HFFc6 (cell line): ENCODE measurements at places on chromosomes 4 and X.

GRCh38 chr4:71692963-71693362, 90.9 kb downstream of the GC start:
- no peak for DNase-seq

- DNase-seq: no peak
Measured at GRCh38 chr4:164396439-164396838, 357.5 kb upstream of the SMIM31 start.

DNA sequence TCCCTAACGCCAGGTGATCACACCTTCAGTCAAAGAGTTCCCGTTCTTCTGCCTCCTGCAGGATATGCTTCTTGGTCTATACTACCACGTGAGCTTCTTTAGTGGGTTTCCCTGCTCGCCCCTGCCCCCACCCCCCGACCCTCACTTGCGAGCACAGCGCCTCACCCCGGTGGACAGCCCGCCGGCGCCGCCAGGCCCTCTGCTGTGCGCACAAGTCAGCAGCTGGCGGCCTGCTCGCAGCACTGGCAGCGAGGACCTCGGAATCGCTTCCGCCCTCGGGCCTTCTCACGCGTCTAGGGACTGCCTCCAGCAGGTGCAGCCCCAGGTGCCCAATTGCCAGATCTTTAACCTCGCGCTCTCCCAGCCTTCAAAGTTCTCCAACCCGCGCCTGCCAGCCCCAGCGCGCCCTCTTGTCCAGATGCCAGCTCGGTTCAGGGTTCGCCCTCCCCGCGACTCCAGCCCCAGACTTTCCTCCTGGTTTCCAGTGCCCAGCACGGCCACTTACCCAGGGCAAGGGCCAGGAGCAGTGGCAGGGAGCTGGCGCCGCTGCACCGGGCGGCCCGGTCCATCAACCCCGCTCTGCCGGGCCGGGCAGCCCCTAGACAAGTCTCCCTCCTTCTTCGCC, 454 bp downstream of the BTC start:
- DNase-seq: no peak

DNA sequence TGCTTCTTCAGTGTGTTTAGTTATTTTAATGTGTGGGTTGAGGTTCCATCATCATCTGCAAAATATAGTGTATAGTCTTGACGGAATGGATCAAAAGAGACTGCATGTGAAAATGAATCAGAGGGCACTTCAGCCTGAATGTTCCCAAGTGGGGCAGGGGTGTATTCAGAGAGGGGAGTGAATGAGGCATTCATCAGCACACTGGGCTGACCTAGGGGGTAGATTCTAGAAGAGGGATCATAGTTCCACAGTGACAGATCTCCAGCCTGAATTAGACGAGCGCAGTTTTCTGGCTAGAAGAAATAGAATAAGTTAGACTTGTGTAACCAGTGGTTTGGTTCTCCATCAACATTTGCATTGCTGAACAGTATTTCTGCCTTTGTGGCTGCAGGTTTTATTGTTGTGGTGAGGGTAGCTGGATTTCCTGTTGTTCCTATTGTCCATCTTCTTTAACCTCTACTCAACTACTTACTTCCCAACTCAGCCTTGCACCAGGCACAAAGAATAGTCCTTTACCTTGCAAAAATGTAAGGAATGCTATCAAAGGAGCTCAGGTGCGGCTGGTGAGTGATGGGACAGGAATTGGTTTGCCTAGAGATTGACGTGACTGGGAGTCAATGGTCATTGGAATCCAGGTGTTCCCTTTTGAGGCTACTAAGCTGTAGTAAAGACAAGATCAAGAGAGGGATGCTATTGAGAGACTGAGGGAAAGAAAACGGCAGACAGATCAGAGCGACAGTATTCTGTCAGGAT, 50.9 kb downstream of the NAP1L5 start:
- DNase-seq: no peak

GRCh38 chr4:20288846-20289512, 37.3 kb downstream of the SLIT2 start:
- DNase-seq: peak; percentile 37

- peak; percentile 59 for DNase-seq
Measured at GRCh38 chr4:20044502-20044911, 207.2 kb upstream of the SLIT2 start.

- DNase-seq: no peak
Measured at GRCh38 chrX:17475449-17476217, 100.6 kb downstream of the NHS start.

GRCh38 chr4:53476232-53477037, 99.0 kb downstream of the FIP1L1 start:
- peak; percentile 99 for DNase-seq

DNA sequence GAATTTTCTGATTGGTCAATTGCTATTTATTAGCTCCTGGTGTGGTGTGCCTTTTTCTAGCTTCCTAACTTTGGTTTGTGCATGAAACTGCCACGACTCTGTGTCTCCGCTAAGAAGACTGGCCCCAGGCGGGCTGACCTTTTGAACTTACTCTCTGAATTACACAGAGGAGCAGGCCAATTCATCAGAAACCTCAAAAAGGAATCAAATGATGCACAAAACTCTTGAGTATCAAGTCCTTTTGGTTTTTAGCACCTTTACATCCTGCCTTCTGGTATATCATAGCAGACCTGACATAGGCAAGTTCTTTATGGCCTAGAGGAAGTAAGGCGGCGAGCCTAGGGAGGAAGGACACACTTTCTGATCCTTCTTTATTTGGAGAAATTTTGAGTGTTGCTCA, 17.6 kb downstream of the TKTL1 start:
- no peak for DNase-seq

- peak; percentile 33 for DNase-seq
Measured at GRCh38 chrX:16479206-16479869, 170.6 kb upstream of the S100G start.

DNA sequence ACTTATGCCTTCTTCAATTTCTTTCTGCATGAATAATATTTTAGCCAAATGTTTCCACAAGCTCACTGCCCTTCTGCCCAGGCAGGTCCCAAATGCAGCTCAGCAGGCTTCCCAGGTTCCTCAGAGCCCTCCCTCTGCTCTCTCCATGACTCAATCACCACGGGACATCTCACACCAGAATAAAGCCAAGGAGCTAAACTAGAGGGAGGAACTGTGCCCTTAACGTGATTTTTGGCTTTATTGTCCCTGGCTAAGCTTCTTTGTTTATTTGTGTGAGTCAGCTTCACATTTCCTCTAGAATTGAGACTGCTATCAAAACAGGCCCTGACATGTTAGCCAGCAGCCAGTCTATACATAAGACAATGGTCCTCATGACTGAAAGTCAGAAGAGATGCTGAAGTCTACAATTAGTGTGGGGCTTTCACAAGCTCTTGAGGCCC, 186.4 kb upstream of the GALNT7 start:
- DNase-seq: peak; percentile 41

DNA sequence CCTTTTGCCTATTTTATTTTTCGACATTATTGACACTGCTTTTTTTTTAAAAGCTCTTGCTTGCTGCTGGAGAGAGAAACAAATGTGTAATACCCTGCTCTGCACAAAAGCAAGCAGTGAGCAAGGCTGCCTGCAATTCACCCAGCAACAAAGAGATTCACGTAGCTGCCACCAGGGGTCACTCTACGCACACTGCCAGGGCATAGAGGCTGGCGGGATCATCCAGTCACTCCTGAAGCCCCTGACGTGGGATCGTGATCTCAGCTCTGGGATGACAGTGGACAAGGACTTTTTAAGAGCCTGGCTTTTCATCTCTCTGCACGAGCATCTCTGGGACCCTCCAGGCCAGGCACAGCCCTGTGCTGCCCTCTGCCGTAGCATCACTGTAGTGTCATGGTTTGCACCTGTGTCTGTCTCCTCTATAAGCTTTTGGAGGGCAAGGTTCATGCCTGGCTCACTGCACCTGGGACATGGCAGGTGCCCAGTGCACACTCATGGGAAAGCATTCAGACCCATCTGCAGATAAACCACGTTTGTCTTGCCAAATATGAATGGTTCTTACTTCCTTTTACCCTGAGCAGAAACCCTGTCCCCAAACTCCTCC, 19.8 kb downstream of the C4orf50 start:
- peak; percentile 34 for DNase-seq

DNA sequence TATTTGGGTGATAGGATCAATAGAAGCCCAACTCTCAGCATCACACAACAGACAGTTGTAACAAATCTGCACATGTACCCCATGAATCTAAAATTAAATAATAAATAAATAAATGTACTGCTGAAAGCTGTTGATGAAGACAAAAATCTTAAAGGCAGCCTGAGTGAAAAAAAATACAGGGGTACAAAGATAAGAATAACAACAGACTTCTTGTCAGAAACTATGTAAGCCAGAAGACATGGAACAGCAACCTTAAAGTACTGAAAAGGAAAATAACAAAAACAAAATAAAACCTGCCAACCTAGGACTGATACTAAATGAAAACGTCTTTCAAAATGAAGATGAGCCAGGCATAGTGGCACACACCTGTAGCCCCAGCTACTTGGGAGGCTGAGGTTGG, 25.0 kb upstream of the PDLIM5 start:
- DNase-seq: no peak

DNA sequence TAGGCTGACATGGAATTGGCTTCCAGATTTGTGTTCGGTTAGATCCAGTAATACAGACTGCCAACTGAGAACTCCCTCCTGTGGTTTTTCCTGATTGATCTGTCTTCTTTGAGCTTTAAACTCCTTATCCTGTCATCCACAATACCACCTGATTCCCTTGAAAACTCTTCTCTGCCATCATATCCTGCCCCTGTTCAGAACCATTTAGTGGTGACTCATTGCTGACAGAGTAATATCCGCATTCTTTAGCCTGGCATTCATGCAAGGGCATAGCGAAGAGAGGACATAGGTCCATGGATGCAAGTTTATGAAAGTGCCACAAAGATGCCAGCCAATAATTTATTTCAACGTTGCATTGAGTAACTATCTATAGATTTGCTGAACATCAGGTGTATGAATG, 76.6 kb downstream of the ITIH6 start:
- DNase-seq: no peak

DNA sequence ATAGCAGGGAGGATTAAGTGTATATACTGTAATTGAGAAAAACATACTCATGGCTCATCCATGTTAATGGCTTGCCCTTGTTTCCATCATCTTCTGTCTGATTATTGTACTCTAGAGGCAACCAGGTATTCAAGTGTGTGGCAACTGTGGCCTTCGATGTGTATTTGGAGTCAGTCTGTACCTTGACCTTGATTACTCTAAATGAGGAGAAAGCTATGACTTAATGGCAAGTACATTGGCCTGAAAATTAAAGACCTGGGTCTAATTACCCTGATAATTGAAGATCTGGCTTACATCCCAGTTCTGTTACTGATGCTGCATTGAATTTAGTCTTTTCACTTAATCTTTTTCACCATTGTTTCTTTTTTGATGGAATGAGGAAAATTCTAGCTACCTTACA, 409.2 kb downstream of the CCSER1 start:
- DNase-seq: no peak

- DNase-seq: no peak
Measured at GRCh38 chr4:79638735-79639134, 230.7 kb upstream of the GK2 start.

DNA sequence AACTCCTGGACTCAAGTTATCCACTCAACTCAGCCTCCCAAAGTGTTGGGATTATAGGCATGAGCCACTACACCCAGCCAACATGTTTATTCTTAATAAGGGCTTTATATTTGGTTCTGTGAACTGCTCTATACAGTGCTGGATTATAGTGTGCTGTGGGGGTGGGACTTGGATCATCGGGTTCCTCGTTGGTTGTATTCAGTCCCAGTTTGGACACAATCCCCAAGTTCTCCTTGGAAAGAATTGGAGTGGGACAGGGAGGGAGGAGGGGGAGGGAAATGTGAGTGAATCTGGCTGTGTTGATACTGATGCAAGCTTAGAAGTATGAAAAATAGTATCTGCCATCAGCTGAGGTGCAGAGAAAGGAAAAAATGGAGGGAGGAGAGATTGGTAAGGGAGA, 121.3 kb downstream of the KIT start:
- no peak for DNase-seq

DNA sequence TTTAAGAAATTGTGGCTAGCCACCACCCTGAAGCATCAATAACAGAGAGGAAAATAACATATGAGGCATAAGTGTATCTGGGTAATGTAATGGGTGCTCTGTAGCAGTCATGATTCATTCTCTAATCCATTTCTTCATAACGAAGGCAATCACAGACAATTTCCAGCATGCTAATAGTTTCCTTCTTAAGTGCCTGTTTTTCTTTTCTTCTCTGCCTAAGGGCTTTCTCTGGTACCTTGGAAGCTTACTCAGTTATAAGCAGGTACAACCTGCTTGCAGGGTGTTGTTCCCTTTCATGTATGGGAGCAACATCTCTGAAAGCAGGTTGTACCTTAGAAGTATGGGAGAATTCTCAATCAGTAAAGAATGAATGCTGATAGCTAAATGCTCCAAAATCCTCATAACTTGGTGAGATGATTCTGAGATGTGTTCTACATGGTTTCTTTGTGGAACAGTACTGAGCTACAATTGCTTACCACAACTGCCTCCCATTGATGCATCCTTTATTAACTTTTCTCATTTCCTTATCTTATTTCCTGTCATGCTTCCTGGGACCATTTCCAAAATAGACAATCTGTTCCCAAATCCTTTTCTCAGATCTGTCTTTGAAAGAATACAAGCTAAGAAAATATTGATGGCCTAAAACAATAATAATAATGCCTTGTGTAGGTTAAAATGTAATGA, 247.6 kb downstream of the PAPSS1 start:
- no peak for DNase-seq

DNA sequence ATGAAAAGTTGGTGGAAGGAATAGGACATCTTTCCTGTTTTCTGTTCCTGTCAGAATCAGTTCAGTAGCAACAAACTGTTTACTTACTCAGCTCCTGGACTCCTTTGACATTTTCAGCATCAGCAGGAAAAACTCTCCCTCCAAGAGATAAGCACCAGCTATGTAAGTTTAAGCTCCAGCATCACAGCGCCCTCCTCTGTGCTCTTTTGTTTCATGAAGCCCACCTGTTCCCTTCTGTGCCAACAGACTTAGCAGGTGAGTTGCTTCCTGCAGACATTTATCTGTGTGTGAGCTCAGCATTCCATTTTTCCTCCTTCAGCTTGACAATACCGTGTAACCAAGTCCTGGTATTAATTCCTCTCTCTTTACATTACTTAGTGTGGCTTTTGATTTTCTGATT, 644.1 kb upstream of the AGA start:
- no peak for DNase-seq

- DNase-seq: no peak
Measured at GRCh38 chr4:3683744-3684421, 82.3 kb upstream of the ADRA2C start.

GRCh38 chr4:14767142-14767541, 235.1 kb upstream of the CPEB2 start:
- DNase-seq: no peak
